ENCODE measurements at places on chromosomes 1 and 21.

GRCh38 chr1:4430406-4431365 is 223.7 kb upstream of the AJAP1 start:
- no peak for DNase-seq

- no peak for DNase-seq
These were observed 24.3 kb upstream of the NID1 start for GRCh38 chr1:236089046-236089773.

- no peak for DNase-seq
These were observed 218.1 kb upstream of the PKN2 start for GRCh38 chr1:88466011-88466410.

DNA sequence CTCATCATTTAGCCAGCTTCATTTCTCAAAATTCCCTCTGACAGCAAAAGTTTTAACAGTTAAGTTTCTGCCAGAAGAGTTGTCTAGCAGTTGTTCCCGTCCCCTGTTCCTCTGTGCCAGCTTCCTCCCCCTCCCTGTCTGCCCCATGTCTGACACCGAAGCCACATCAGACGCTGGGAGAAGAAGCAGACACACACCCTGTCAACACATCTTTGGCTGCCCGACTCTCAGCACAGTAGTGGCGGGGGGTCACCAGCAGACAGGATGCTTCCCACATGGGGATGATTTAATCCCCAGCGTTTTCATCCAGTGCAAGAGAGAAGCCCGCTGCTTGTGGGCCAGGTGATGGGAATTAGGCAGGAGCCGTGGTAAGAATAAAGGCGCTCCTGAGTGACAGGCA is 379.4 kb upstream of the RUNX1 start:
- no peak for DNase-seq

DNA sequence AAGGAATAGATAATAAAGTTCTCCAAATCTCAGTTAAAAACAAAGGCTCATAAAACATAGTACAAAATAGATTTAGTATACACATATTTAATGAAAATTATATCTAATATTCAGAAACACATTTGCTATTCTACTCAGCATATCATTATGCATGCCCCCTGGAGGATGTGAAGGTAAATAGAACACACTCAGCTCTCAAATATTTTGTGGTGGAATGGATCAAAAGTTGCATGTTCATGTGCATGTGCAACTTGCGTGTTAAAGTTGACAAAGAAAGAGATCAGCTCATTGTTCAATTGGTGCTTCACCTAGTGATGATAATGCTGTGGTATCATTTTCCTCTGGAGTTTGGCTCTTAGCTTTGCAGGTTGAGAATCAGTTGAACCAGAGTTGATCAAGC is 4.9 kb upstream of the ZNF644 start:
- no peak for DNase-seq

DNA sequence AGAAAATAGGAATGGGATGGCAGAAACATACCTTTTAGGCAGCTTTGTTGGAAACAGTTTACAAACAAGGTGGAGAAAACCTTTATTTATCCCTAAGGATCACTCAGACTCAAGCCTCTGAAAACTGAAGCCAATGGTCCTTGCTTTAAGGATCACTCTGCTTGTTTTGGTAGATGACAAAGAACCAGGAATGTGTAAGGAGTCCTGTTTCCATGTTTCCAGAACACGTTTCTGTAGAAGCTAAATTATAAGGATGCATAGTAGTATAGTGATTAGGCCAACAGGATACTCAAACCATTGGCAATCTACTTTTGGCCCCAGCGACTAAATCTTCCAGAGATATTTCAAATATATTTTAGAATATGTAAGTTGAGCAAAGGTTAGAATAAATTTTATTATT is 149.1 kb upstream of the HP1BP3 start:
- DNase-seq, result no peak

- no peak for DNase-seq
These were observed 31.0 kb upstream of the IL19 start for GRCh38 chr1:206739411-206740076.

DNA sequence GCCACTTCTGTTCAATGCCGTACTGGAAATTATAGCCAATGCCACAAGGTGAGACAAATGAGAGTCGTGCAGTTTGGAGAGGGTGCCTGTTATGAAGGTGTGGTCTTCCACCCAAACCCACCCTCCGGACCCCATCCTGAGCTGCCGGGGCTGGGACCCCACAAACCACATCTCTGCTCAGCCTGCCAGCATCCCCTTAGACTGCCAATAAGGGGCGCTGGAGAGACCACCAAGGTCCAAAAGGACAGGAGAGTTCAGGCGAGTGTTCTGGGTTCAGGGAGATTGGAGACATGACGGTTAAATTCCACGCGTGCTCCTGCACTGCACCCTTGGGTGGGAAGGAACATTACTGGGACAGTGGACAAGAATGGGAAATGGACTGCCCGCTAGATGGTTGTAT is 48.7 kb upstream of the COL18A1 start:
- no peak for DNase-seq

GRCh38 chr21:46284077-46284644 is 1.2 kb downstream of the MCM3AP start:
- no peak for DNase-seq
